Dermis blood vessel endothelial cell (primary cell): ENCODE measurements at places on chromosomes 3 and 15. TPM values are rescaled to one million over a fixed set of nuclear protein-coding genes. Genes with fewer than 3 reads are reported as not detected.

The PPARG gene
- 57.7 and 69.4 TPM in 2 replicates for total RNA-seq

The ADGRG7 gene
- total RNA-seq: not detected in 2 replicates

The TMCO5A gene
- not detected in 2 replicates for total RNA-seq

The MGA gene
- total RNA-seq: 42.0 and 59.7 TPM in 2 replicates

The MITF gene
- total RNA-seq: 1.5 and 5.7 TPM in 2 replicates

The HYAL1 gene
- 11.4 and 30.6 TPM in 2 replicates for total RNA-seq

The LMOD3 gene
- total RNA-seq: not detected in 2 replicates

The SPRED1 gene
- 14.4 and 15.8 TPM in 2 replicates for total RNA-seq

The MCF2L2 gene
- 0.34 and 0.84 TPM in 2 replicates for total RNA-seq

The FES gene
- 110 and 134 TPM in 2 replicates for total RNA-seq

The SMCO1 gene
- not detected in 2 replicates for total RNA-seq

The XCR1 gene
- total RNA-seq: not detected in 2 replicates

The ZBBX gene
- 0.05 TPM in 1 of 2 replicates, not detected in the other for total RNA-seq

The PLXNA1 gene
- 21.4 and 25.7 TPM in 2 replicates for total RNA-seq

The PLA2G4E gene
- not detected in 2 replicates for total RNA-seq

The EFHB gene
- total RNA-seq: 0.19 TPM in 1 of 2 replicates, not detected in the other

The NBEAL2 gene
- 30.6 and 52.2 TPM in 2 replicates for total RNA-seq

The SLC51B gene
- not detected in 2 replicates for total RNA-seq

The MKRN2OS gene
- not detected in 2 replicates for total RNA-seq

The FETUB gene
- total RNA-seq: not detected in 2 replicates

The HGD gene
- 0.60 and 2.4 TPM in 2 replicates for total RNA-seq

The BMF gene
- 9.4 and 18.4 TPM in 2 replicates for total RNA-seq

The SLC22A13 gene
- total RNA-seq: 0.17 and 0.19 TPM in 2 replicates

The NOX5 gene
- total RNA-seq: under 0.01 TPM in 1 of 2 replicates, not detected in the other

The FXR1 gene
- total RNA-seq: 177 and 233 TPM in 2 replicates

The NAALADL2 gene
- total RNA-seq: 0.56 and 1.4 TPM in 2 replicates

The PLSCR2 gene
- 0.33 and 0.34 TPM in 2 replicates for total RNA-seq

The ROBO1 gene
- total RNA-seq: 0.47 and 1.0 TPM in 2 replicates

The STAC gene
- total RNA-seq: 0.37 and 1.2 TPM in 2 replicates

The MTFMT gene
- 29.8 and 34.8 TPM in 2 replicates for total RNA-seq

The CCDC50 gene
- 267 and 372 TPM in 2 replicates for total RNA-seq

The TMEM266 gene
- not detected in 2 replicates for total RNA-seq

The STRA6 gene
- 0.51 TPM in 1 of 2 replicates, not detected in the other for total RNA-seq

The SPATA12 gene
- total RNA-seq: 0.17 and 0.33 TPM in 2 replicates

The NIPA2 gene
- total RNA-seq: 40.8 and 110 TPM in 2 replicates

The UBAP1L gene
- 1.6 and 2.7 TPM in 2 replicates for total RNA-seq

The CCR9 gene
- not detected in 2 replicates for total RNA-seq

The XYLB gene
- total RNA-seq: 1.7 and 2.1 TPM in 2 replicates

The XIRP1 gene
- not detected in 2 replicates for total RNA-seq

The GRM2 gene
- total RNA-seq: under 0.01 TPM in 1 of 2 replicates, not detected in the other

The C3orf49 gene
- total RNA-seq: not detected in 2 replicates

The ZBTB47 gene
- 13.9 and 19.6 TPM in 2 replicates for total RNA-seq

The GLDN gene
- total RNA-seq: not detected in 2 replicates

The CPNE4 gene
- not detected in 2 replicates for total RNA-seq

The PLA2G4B gene
- 0.23 and 1.0 TPM in 2 replicates for total RNA-seq

The P2RY1 gene
- total RNA-seq: 0.88 and 2.4 TPM in 2 replicates

The COL6A5 gene
- total RNA-seq: not detected in 2 replicates

The TMEM89 gene
- not detected in 2 replicates for total RNA-seq

The FBXO40 gene
- total RNA-seq: not detected in 2 replicates

The ST3GAL6 gene
- 18.6 and 30.1 TPM in 2 replicates for total RNA-seq

The ACKR2 gene
- total RNA-seq: 11.2 and 13.3 TPM in 2 replicates

The USP50 gene
- 0.19 TPM in 1 of 2 replicates, not detected in the other for total RNA-seq

The PDZRN3 gene
- under 0.01 and 0.23 TPM in 2 replicates for total RNA-seq

The ATP2B2 gene
- not detected in 2 replicates for total RNA-seq

The LINGO1 gene
- total RNA-seq: 0.51 TPM in 1 of 2 replicates, not detected in the other

The MRPL47 gene
- total RNA-seq: 30.1 and 36.1 TPM in 2 replicates

The FRMD4B gene
- 112 and 117 TPM in 2 replicates for total RNA-seq

The CDHR4 gene
- not detected in 2 replicates for total RNA-seq

The IFT57 gene
- total RNA-seq: 25.7 and 27.0 TPM in 2 replicates
